ENCODE measurements at places on chromosomes 4 and X.

- no peak for DNase-seq
Observed at GRCh38 chr4:107133965-107134653, 98.0 kb upstream of the DKK2 start.

DNA sequence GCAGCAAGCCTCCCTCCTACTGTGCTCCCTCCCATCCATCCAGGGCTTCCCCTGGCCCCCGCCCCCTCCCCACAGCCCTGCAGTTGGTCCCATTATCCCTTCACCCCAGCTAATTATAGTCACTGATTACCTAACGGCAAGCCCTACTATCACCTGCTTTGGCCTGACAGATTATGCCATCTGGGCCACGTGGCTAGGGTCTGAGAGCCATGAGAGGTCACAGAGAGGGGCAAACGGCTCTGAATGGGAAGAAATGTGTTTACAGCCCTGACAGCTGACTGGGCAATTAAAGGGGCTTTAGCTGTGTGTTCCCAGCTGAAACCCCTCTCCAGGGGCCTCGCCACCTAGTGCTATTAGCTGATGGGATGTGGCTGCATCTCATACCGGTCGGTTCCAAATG is 134.4 kb upstream of the CPEB2 start:
- DNase-seq: no peak

- no peak for DNase-seq
Observed at GRCh38 chr4:100189820-100190642, at the start of gene DDIT4L. DDIT4L (minus strand) TSS chr4:100190468; CDS start chr4:100189983, 485 bp downstream.

- DNase-seq: no peak
Observed at GRCh38 chr4:113449410-113449974, 312.0 kb downstream of the CAMK2D start.

- no peak for DNase-seq
Observed at GRCh38 chrX:22987452-22987851, 12.3 kb upstream of the DDX53 start.

GRCh38 chr4:180635281-180635680 is 1607.9 kb upstream of the TENM3 start:
- DNase-seq: no peak

DNA sequence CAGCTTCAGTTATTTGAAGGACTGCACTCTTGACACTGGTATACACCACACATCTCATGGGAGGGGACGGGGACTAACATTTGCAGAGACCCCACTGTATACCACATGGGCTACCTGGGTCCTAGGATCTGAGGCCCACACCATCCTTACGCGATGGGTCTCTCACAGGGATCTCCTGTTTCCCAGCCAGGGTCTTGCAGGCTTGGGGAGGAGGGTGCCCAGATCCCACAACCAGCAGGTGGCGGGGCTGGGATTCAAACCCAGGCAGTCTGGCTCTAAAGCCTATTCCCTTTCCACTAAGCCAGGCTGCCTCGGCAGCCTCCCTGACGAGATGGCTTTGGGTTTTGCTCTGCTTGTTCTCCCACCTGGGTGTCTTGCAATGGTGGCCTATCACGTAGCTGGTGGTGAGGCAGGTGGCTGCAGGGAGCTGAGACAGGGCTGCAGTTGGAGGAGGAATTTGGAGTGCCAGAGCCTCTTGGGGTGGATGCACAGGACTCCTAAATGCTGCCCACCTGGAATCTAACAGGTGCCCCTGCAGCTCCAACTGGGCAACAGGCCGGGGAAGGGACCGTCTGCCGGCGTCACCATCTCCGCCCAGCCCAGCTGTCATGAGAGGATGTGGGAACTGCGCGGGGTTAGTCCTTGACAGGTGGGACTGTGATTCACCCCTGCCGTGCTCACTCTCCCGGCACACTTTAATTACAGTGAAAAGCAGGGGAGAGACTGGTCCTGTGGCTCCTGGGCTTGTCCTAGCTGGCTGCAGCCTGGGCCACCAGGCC is 110.7 kb downstream of the PSAPL1 start:
- DNase-seq: peak; percentile 86

- no peak for DNase-seq
Observed at GRCh38 chrX:120769576-120770341, 105.9 kb downstream of the CT47B1 start.

- no peak for DNase-seq
Observed at GRCh38 chrX:347351-348117, 28.9 kb upstream of the GTPBP6 start.

DNA sequence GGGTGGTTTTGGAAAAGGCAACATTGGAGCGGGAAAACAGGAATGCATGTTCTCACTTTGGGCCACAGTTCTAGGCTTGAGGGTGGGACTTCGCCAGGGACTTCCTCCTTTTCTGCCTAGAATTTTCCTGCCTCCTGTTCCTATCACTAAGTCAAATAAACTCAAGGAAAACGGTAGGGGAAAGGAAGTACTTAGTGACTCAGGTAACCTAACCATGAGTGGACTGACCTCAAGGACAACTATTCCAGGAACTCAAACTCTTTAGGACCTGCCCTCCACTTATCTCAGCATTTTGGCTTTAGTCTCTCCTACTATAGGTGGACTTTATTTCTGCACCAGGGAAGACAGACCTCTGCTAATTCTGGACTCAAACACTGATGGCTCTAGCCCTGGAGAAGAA is 281.7 kb downstream of the ZNF674 start:
- no peak for DNase-seq

GRCh38 chr4:102500352-102500695 is 835 bp upstream of the NFKB1 start:
- DNase-seq: no peak

DNA sequence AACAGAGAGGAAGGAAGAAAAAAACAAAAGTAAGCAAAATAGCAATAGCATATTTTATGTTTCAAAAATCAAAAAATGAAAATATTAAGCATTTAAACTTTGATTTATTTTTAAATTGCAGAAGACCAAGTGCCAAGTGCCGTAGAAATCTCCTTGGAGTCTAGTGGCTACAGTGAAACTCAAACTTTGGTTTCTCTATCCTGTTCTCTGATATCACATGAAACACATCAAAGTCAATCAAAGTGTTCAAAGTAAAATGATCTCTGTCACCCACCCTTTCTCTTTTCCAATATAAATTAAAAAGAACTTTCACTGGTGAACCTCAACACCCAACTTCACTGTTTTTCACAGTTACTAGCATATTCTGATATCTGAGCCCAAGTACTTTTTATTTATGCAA is 81.1 kb downstream of the HADH start:
- no peak for DNase-seq

- DNase-seq: no peak
Observed at GRCh38 chr4:15370296-15370695, 57.5 kb upstream of the C1QTNF7 start.

DNA sequence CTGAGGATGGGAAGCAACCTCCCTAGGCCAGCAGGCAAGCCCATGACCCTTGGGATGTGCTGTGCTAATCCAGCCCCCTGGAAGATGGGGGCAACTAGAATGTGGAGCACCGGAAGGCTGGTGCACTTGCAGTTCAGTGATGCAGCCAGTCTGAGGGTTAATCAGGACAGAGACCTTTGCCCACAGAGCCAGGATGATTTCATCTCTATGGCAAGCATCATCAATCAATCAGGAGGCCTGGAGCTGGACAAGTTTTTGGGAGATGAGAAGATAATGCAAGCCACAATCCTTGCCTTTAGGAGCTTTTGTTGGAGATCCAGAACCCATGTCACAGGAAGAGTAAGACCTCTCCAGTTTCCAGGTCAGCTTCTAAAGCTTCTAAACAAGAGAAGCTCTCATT is 15.4 kb upstream of the MSN start:
- no peak for DNase-seq

- no peak for DNase-seq
Observed at GRCh38 chr4:7486101-7486500, 51.4 kb upstream of the PSAPL1 start.

GRCh38 chr4:87012265-87012953 is 77.6 kb downstream of the AFF1 start:
- no peak for DNase-seq

DNA sequence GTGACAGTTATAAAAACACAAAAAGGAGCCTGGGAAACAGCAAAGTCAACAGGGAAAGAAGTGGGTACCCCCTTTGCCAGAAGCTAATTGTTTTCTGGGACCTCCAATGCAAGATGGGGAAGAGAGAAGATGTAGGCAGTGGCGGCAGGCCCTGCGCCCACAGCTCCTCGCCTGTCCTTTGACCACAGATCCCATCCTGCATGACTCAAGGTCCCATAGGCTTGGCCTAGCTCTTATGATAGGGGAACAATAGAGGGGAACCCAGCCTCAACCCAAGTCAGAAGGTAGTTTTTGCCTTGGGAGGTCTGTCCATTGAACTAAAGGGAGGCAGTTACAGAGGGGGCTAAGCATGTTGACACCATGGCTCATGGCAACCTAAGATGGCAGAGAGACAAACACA is 14.2 kb downstream of the ZMYM3 start:
- DNase-seq: no peak

Measured in NCI-H187 treated with DMSO at 0.1 percent for 48 hours (cell line).